ENCODE measurements at places on chromosomes 16 and 17.
A peak's percentile ranks its signal among the peaks of the same experiment; 100 is the strongest.

DNA sequence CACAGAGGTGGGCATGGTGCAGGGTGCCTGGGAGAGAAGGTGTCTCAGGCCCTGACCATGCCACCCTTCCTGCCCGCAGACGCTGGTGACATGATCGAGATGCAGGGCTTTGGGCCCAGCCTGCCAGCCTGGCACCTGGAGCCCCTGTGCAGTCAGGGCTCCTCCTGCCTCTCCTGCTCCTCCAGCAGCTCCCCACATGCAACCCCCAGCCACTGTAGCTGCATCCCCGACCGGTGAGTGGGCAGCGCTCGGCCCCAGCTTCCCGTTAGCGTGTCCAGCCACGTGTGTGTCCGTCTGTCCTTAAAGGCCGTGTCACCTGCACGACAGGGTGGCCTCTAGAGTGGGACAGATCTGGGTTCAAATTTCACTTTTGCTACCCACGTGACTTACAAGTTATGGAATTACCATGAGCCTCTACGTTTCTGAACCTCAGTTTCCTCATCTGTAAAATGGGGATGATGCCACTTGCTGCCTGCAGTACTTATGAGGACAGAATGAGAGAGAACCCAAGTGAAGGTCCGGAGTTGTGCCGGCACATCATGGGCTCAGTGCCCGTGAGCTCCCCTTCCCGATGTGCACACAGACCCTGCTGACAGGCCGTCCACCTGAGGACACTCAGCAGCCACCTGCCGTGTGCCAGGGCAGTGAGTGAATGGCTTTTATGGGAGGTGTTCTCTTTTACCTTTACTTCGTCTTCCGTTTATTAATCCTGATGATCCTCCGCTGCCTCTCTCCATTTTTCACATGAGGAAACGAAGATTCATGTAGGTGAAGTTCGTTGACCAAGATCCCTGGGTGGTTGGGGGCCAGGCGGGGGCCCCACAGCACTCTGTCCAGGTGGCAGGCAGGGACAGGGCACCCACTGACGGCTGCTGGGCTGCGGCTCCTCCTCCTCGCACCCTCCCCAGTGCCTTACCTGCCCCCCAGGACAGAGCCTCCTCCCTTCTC lies 29.4 kb downstream of the MNT start:
- DNase-seq = no peak

GRCh38 chr16:11004973-11005610 lies 60.7 kb downstream of the CLEC16A start:
- peak; percentile 87 for DNase-seq

DNA sequence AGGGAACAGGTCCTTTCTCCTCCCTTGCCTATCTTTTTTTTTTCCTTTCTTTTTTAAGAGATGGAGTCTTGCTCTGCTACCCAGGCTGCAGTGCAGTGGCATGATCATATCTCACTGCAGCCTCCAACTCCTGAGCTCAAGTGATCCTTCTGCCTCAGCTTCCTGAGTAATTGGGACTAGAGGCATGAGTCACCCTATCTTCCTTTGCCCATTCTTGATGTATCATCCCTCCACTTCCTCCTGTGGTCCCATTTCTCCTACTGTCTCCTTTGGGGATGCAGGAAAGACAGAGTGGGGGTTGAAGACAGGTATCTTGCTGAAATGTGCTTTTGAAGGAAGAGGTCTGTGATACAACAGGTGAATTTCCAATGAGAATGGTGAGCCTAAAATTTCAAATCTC lies 5.5 kb downstream of the MYO19 start:
- DNase-seq = peak; percentile 27

- no peak for DNase-seq
Measured at GRCh38 chr16:82094942-82095540, 60.0 kb downstream of the HSD17B2 start.

DNA sequence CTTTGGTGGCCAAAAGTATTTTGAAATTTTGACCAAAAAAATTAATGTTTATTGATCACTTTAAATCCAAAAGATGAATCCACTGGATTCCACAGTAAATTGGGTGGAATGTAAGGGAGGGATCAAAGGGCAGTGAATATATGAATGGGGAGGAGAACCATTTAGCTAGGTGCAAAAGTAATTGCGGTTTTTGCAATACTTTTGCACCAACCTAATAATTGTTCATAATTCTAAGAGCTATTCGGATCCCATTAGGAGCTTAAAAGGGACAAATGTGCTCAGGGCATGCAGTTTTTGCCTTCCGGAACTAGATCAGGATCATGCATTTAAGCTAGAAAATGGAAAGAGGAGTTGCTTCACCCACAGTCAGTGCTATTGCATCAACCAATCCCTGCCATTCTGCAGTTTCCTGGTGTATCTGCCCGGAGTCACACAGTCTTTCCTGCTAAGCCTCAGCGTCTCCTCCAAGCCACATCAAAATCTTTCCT lies at the start of gene LPO:
Gene LPO (plus strand): TSS at position 438 of the 488 bp plus-strand sequence. CDS start 4,396 bp downstream, outside the sequence.
- no peak for DNase-seq

DNA sequence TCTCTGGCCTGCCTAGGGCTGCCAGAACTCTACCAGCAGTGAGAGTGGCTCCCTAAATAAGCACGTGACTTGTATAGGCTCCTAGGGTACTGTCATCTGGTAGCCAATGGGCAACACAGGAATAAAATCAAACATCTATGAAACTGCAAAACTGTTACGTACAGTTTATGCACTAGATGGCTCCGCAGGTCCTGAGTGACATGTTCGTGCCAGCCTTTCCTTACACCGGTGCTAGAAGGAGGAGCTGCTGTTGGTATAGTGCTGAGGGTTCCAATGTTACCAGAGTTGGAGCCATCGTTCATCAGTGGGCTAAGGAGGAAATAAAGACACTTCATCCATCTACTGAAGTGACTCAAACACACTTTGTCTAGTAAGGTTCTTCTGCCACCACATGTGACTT lies 63.2 kb upstream of the TRAP1 start:
- DNase-seq = peak; percentile 27

- peak; percentile 59 for DNase-seq
Measured at GRCh38 chr16:3458278-3458851, 14.9 kb downstream of the NAA60 start.

Data from fibroblast of skin of scalp (primary cell).